Suppressor macrophage (primary cell): ENCODE measurements at places on chromosomes 1 and 21.

DNA sequence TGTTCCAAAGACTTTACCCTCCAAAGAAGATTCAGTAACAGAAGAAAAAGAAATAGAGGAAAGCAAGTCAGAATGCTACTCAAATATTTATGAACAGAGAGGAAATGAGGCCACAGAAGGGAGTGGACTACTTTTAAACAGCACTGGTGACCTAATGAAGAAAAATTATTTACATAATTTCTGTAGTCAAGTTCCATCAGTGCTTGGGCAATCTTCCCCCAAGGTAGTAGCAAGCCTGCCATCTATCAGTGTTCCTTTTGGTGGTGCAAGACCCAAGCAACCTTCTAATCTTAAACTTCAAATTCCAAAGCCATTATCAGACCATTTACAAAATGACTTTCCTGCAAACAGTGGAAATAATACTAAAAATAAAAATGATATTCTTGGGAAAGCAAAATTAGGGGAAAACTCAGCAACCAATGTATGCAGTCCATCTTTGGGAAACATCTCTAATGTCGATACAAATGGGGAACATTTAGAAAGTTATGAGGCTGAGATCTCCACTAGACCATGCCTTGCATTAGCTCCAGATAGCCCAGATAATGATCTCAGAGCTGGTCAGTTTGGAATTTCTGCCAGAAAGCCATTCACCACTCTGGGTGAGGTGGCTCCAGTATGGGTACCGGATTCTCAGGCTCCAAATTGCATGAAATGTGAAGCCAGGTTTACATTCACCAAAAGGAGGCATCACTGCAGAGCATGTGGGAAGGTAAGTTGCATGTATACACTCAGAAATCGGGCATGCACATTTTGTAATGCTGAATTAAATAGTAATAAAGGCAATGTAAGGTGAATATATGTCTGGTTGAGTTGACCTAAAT, 97.2 kb downstream of the ZFYVE9 start:
- DNase-seq: no peak

DNA sequence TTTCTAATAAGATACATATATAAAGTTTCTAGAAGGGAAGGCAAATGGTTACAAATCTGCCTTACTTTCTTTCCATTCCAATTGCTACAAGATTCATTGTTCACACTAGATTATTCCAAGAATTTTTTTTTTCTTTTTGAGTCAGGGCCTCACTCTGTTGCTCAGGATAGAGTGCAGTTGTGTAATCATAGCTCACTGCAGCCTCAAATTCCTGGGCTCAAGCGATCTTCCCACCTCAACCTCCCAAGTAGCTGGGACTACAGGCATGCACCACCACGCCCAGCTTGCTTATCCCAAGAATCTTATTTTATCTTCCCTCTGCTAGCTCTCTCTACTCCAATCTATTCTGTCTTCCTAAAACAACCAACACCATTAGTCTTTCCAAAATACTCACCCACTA, 81.8 kb downstream of the KIAA0319L start:
- DNase-seq: no peak

- no peak for DNase-seq
Measured at GRCh38 chr1:162997499-162998285, 71.5 kb upstream of the RGS4 start.

DNA sequence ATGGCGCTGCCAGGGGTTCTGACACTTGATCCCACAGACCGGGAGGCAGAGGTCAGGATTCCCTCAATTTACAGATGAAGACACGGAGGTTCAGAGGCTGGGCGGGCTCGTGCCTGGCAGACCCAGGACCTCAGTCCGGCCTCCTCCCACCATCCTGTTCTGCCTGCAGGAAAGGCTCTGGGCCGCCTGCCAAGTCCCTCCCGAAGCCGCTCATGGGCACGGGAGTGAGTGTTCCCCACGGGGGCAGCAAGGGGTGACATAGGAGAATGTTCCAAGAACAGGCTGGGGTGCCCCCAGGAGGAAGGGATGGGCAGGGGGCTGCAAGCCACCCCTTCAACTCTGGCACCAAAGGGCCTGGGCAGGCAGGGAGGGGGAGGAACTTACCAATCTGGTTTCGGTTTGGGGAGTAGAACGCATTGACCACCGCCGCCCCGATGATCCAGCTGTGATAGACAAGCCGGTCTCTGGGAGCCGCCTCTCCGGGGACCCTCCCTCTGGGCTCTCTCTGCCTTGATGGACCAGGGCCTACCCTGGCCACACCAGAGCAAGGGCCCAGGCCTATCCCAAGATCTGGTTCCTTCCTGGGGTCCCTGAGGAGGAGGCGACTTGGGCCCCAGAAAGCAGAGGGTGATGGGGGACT, 7.5 kb downstream of the PRXL2B start:
- DNase-seq: no peak

GRCh38 chr1:202282596-202283283, 59.0 kb downstream of the UBE2T start:
- DNase-seq: no peak

GRCh38 chr1:168138134-168138533, 1.4 kb upstream of the GPR161 start:
- no peak for DNase-seq

DNA sequence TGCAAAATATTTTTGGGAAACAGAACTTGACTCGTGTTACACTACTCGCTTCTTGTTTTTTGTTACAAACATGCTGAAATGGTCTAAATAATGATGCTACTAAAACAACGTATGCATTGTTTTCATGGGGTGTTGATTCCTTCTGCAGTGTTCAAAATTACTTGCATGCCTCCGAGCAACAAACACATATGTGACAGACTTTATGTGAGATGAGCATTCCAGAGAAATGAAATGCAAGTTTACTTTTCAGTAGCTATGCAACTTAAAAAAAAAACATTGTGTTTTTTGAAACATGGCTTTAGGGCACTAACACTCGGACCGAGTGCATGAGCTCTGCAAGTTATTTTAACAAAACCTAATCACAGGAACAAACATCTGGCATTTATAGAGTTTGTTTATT, 84.8 kb downstream of the CAMTA1 start:
- no peak for DNase-seq

DNA sequence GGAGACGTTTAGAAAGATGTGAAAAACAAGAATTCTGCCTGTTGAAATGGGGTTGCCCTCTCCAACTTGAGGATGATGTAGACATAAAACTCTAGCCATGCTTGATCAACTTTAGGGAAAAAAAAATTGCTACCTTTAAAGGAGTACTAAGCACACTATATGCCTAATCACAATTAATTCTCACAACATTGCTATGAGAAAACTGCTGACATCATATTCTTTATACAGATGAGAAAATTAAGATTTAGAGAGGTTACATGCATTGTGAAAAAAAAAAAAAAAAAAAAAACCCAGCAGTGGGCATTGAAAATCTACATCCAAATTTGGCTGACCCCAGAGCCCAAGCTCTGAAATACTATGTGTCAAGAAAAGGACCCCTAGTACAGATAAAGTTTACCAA, 617.2 kb upstream of the ADGRL2 start:
- no peak for DNase-seq

DNA sequence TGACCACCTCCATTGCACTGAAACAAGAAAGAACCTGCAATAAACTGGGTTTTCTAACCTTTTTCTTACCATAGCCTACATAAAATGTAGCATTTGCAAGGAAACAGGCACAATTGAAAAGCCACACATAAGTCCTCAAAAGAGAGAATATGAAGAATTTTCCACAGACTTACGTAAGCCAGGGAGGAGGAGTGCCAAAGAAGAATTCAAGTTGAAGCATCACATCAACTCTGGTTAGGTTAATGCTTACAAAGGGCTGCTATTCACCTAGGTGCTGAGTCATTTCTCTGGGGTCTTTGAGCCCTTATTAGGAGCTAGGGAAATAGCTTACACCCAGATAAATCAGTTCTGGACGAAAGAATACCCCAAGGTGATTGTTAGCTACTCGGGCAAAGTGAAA, 9.6 kb downstream of the OSCP1 start:
- no peak for DNase-seq
